Activated T-helper 1 cell treated with anti-CD3 and anti-CD28 coated beads, Interleukin-2, amount 50 U/mL, for 16 hours (primary cell): ENCODE measurements at places on chromosomes 11 and 22.

DNA sequence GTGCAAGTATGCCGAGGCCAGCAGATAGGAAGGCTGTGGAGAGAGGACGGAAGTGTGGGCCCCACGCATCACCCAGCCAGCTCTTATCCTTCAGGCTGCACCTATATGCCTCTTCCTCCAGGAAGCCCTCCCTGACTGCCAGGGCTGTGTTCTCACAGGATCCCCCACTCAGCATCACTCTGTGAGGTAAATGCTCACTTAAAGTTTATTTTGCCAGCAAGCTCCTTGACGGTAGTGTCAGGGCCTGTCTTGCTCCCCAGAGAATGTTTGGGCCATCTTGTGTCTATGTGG, 4.4 kb downstream of the TBX10 start:
- no peak for DNase-seq

DNA sequence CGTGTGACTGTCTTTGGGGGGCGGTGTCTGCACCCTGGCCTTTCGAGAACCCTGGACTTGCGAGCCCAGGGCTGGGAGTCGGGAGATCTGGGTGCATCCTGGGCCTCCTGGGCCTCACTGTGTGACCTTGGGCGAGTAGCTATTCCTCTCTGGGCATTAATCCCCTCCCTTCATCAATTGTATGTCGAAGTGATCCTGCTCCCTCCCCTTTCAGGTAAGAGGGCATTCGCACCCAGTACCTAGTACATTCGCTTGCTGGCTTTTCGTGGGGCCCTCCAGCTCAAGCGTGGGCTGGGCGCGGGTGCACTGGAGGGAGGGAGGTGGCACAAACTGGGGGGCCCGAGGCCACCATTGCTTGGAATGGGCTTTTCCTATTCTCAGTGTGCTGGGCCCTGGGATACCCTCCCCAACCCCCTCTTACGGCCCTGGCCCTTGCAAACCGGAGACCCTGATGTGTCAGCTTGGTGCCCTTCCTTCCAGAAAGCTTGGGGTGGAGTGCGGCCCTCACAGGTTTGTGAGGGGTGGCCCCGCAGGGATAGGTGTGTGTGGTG, 530 bp downstream of the USP35 start:
- no peak for DNase-seq

- no peak for DNase-seq
Observed at GRCh38 chr11:65744026-65744698, 23.6 kb upstream of the RNASEH2C start.

DNA sequence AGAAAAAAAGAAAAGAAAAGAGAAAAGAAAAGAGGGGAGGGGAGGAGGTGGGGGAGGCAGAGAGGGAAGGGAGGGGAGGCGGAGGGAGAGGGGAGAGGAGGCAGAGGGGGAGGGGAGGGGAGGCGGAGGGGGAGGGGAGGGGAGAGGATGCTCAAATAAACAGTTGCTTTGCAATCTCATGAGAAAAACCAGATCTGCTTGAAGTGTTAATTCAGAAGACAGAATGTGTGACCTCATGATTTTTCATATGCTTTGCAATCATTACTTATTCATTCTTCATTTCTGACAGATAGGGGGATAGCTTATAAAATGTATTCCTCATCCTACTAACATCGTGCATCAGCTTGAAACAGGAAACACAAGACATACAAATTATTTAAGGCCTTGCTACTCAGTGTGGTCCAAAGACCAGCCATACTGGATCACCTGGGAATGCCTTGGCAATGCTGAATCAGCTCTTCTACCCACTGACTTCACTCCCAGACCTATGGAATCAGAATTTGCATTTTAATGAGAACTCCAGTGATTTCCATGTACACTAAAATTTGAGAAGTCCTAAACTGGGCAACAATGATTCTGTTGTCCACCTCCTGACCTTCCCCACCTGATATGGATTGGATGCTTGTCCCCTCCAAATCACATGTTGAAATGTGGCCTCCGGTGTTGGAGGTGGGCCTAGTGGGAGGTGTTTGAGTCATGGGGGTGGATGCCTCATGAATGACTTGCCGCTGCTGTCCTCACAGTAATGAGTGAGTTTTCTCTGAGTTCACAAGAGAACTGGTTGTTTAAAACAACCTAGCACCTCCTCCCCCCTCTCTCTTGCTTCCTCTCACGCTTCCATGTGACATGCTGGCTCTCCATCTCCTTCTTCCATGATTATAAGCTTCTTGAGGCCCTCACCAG, 69.2 kb downstream of the CCDC34 start:
- DNase-seq, result no peak

DNA sequence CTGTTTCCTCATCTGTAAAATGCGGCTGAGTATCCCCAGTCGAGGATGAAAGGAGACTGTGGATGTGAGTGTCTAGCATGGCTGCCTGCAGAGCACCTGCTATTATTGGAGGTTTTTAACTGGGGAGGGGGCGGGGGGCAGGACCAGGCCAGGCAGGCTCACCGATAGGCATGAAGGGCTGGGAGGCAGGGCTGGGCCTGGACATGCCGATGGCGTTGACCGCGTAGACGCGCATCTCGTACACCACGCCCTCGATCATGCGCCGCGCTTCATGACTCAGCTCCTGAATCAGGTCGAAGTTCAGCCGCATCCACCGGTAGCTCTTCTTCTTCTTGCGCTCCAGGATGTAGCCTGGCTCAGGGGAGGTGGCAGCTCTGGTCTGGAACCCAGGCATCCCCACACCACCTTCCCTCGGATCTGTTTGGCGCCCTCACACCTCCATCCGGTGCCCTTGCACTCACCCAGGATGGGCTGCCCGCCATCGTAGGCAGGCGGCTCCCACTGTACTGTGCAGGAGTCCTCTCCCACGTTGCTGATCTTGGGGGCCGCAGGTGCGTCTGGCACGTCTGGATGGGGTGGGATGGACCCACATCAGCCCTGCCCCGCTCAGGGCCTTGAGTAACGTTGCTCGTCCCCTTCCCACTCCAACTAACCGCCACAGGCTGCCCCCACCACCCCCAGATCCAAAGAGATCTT, 15.1 kb downstream of the MYBPC3 start:
- DNase-seq, result no peak
